ENCODE measurements at places on chromosomes 3 and 15.

- DNase-seq, result no peak
Observed at GRCh38 chr3:161305095-161305991, 66.0 kb downstream of the SPTSSB start.

GRCh38 chr3:183178833-183179549 lies 16.5 kb upstream of the LAMP3 start:
- no peak for DNase-seq

DNA sequence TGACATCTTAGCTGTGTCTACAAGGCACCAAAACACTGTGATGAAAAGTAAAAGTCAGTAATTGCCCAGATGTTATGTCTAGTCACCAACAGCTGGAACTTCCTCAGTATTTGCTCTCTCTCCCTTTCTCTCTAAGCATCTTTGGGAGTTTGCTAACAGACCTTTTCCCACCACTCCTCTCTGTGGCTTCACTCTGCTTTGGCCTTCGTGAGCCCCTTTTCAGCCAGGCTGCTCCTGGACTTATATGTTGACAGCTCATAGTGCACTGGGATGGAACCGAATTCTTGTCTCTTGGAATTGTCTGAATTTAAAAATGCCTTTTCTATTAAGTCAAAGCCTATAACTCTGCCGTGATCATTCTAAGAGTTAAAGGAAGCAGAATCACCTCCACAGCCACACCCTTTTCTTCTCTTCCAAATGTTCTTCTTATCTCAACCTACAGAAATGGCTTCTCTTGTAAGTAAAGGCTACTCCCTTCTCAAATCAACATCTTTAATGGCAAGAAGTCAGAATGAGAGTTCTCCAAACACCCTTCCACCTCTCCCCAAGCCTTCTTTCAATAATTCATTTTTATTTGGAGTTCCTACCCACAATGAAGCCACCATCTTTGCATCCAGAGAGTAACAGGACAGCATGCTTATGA lies 17.2 kb upstream of the FOXP1 start:
- no peak for DNase-seq

- no peak for DNase-seq
Observed at GRCh38 chr3:31251083-31251482, 281.6 kb upstream of the STT3B start.

GRCh38 chr3:185172086-185173049 lies 19.5 kb upstream of the C3orf70 start:
- DNase-seq, result no peak

DNA sequence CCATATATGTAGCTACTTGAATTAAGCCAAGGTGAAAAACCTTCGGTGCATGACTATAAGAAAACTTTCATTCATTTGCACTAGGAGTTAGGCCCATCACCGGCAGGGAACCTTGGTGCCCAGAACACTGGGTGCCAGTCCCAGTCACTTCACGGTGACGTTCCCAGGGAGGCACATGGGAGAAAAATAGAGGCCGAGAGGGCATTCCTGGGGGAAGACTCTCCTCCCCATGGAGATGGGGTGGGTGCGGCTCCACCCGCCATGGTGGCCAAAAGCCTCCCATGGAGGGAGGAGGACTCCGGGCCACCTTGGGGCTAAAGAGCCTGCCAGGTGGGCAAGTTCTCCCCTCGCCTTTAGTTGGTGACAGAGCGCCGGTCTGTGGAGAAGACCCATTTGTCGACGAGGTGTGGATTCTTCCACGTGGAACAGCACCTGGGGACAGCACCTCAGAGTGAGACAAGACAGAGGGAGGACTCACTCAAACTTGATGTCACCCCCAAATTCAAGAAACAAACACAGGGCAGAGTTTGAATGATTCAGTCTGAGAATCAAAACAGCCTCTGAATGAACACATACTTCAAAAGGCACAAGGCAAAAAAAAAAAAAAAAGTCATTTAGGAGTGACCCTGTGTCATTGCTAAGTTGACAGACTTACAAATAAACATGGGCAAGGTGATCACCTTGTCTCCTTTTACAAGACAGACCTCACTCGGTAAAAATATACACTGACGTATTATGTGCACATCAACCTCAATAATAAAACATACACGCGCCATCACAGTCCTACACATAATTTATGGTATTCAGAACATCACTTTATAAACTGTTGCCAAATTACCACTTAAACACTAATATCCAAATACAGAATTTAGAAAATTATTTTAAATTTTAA lies 38.6 kb downstream of the ZXDC start:
- no peak for DNase-seq

DNA sequence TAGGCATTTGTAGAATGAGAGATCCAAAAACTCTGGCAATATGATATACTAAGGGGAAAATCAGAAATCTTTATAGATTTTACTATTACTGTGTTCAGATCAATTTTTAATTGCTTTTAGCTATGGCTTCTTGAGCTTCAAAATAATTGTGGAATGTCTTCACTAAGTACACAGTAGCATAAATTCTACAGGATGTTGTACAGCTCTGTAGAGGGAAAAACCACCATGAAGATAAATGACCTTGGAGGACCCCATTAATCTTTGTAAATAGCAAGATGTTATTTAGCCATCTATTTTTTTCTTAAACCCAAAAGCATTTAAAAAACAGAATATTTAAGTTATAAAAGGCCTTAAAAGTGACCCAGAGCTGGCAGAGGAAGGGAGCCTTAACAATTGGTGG lies 43.9 kb upstream of the FNDC3B start:
- DNase-seq, result no peak
